Neural crest cell (in vitro differentiated cells): ENCODE measurements at places on chromosomes 7 and 10. TPM values are rescaled to one million over a fixed set of nuclear protein-coding genes. Genes with fewer than 3 reads are reported as not detected.

- DNase-seq, result no peak
These were observed 527 bp downstream of the PDIA4 start for GRCh38 chr7:149027611-149028345.

GRCh38 chr7:150370612-150371071 lies 2.0 kb downstream of the REPIN1 start:
- no peak for DNase-seq

Gene CTBP2
- total RNA-seq, result 127 TPM in 2 replicates

DNA sequence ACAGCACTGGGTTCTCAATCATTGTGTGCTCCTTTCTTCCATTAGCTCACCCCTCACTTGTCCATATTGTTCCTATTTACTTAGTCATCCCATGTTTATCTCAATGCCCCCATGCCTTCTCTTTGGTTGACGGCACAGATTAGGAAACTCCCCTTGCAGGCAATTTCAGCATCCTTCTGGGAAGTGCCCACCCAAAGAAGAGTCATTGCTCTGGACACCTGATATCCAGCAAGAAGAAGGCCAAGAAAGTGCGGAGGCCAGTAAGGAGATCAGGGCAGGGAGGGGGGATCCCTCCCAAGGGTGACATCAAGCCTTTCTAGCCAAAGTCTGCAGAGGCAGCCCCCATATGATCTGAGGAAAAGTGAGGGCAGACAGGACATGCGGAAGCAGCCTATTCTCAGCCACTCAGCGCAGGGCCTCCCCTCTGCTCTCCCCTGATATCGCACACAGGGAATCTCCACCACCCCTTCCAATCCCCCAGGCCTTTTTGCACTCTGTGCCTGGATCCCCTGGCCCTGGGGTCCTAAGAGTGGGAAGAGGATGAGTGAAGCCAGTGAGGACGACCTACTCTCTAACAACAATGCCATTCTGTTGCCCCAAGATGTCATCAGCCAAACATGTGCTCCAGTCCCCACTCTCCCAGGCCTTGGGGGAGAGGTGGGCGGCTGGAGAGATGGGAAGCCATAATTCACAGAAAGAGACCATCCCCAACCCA lies 1.8 kb downstream of the TRPV6 start:
- DNase-seq, result no peak

Gene WDR86
- 24.8 and 29.8 TPM in 2 replicates for total RNA-seq

- DNase-seq, result no peak
These were observed 174.4 kb downstream of the PRKCQ start for GRCh38 chr10:6405713-6406112.

GRCh38 chr10:30873411-30873810 lies 158.3 kb downstream of the ZNF438 start:
- DNase-seq, result no peak

Gene HK1
- 88.8 and 93.2 TPM in 2 replicates for total RNA-seq

GRCh38 chr7:147012666-147013065 lies 896.1 kb downstream of the CNTNAP2 start:
- no peak for DNase-seq

- DNase-seq, result no peak
These were observed 497.8 kb downstream of the DNAJB6 start for GRCh38 chr7:157834501-157835163.

Gene ZDHHC4
- total RNA-seq, result 74.3 and 78.6 TPM in 2 replicates

GRCh38 chr10:28444031-28444430 lies 88.9 kb upstream of the WAC start:
- no peak for DNase-seq

GRCh38 chr7:31776616-31777015 lies 89.6 kb downstream of the PPP1R17 start:
- DNase-seq, result no peak

DNA sequence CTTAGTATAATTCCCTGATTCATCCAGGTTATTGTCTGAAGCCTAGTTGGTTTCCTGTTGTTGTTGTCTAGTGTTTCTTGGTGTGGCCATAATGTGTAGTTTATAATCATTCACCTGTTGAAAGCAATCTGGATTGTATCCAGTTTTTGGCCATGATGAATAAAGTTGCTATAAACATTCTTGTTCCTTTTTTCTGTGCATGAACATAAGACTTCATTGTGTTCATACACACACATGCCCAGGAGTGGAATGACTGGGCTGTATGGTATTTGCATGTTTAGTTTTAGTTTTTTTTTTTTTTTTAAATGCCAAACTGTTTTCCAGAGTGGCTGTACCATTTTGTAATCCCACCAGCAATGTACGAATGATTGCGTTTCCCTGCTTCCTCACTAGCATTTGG lies 349.8 kb downstream of the SDK1 start:
- DNase-seq, result no peak
